Uterine smooth muscle cell (primary cell): ENCODE measurements at places on chromosomes 7 and 10. TPM values are rescaled to one million over a fixed set of nuclear protein-coding genes. Genes with fewer than 3 reads are reported as not detected.

AFAP1L2 gene
- 0.22 and 1.4 TPM in 2 replicates for total RNA-seq

C7orf57 gene
- 0.11 TPM in 1 of 2 replicates, not detected in the other for total RNA-seq

GRM8 gene
- 0.11 TPM in 1 of 2 replicates, not detected in the other for total RNA-seq

RGR gene
- total RNA-seq: not detected in 2 replicates

OPN1SW gene
- not detected in 2 replicates for total RNA-seq

ODAD2 gene
- 3.5 and 8.4 TPM in 2 replicates for total RNA-seq

ASB10 gene
- total RNA-seq: not detected in 2 replicates

ZSWIM8 gene
- total RNA-seq: 44.9 and 65.5 TPM in 2 replicates

OR13A1 gene
- total RNA-seq: not detected in 2 replicates

HMX3 gene
- not detected in 2 replicates for total RNA-seq

ZNF800 gene
- 14.2 and 15.1 TPM in 2 replicates for total RNA-seq

CPVL gene
- total RNA-seq: 1.1 and 1.4 TPM in 2 replicates
